Naive thymus-derived CD4-positive, alpha-beta T cell (primary cell): ENCODE measurements at places on chromosomes 7 and 10. TPM values are rescaled to one million over a fixed set of nuclear protein-coding genes. Genes with fewer than 3 reads are reported as not detected.

Gene MSMB
- not detected for total RNA-seq

Gene DNAJC12
- total RNA-seq, result not detected

DNA sequence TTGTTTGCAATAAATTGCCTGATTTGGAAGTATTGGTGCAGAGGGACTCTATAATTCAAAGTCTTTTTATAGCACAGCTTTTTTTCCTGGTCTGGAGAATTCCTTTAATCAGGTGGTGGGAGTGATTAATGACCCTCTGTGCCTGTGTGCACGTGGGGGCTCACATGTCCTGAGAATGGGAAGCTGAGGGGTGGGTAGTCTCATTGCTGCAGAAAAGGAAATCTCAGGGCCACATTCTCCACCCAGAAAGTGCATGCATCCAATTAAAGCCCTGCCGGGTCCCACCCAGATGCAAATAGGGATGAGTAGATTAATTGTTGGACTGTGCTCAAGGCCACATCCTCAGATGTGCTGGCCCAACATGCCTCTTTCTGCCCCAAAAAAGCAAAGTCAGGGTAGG is 324.7 kb downstream of the CXCL12 start:
- no peak for DNase-seq

DNA sequence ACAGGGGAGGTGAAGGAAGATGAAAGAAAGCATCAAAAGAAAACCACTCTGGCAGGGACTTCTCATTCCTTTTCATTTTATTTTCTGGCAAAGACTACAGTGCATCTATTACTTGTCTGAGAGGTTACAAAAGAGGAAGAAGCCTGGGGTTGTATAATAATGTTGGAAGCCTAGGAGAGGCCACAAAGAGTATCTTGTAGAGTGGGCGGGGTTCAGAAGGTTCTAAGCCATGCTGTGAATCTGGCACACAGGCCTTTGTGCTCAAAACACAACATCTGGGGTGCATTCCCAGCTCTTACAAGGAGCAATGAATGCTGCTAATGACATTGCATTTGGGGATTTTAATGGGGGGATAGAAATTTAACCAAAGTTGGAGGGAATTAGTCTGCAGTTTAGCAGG is 49.4 kb downstream of the MRPL32 start:
- DNase-seq, result no peak

Gene COMTD1
- 16.1 TPM for total RNA-seq

- DNase-seq, result peak; percentile 49
Measured at GRCh38 chr7:30276203-30276900, 8.0 kb upstream of the ZNRF2 start.

- no peak for DNase-seq
Measured at GRCh38 chr7:68936471-68937035, 661.7 kb upstream of the AUTS2 start.

- no peak for DNase-seq
Measured at GRCh38 chr10:80477813-80478212, 23.7 kb downstream of the TSPAN14 start.

DNA sequence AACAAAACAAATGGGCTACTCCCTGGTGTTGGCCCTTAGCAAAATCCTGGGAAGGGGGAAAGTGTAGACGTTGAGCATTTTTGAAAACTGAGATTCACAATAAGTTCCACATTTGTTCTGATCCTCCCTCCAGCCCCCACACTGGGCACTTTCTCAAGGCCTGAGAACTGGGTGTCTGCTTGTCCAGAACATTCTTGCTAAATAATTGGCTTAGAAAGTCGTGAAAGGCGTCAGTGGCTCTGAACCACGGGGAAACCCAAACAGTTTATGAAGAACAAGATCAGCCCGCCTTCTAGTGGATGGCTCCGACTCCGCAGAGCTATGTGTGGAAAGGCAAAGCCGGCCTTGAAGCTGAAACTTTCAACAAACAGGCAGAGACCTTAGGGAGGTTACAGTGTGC is 370.1 kb downstream of the PRPF18 start:
- DNase-seq, result no peak

- no peak for DNase-seq
Measured at GRCh38 chr10:110444004-110444337, 53.7 kb upstream of the DUSP5 start.

Gene UCMA
- total RNA-seq, result not detected

DNA sequence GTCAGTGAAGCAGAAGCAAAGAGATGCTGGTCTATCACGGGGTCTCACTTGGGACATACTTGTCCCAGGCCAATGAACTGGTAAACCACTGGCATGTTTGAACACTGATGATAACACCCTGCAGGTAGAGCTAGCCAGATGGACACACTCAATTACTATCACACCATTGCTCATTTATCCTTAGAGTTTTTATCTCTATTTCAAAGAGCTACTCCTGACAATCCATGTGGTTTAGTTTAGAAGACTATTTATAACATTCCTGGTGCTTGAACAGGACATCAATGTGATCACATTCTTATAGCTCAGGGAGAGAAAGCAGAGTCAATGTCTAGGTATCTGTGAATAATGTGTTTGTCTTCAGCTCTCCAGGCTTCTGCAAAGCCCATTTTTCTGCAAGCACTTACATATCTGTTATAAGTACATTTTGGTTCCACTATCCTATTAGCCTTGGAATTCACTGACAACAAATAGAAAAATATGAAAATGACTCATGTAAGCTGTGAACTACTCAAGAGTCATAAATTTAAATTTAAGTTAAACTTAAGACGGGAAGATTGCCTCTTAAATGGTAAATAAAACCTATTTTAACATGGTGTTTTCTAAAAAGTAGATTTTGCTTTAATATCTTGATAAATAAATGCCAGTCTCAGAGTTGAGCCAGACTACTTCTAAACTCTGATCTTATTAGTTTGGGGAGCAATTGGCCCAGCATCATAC is 106.7 kb upstream of the MBL2 start:
- no peak for DNase-seq

DNA sequence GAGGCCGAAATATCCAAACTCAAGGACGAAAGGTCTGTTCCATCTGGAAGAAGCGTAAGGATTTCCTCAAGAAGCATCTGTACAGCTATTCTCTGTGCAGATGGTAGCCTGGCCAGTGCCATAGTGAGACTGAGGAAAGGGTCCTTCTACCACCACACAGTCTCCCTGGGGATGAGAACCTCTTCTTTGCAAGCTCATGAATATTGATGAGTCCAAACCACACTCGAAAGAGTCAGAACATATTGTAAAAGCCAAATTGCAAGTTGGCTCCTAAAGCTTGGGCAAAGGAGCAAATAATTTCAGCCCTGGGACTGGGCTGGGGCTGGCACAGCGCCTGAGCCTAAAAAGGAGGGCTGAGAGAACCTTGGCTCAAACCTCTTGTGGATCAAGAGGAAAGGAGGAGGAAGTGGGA is 66.1 kb upstream of the PIP4K2A start:
- DNase-seq, result no peak

DNA sequence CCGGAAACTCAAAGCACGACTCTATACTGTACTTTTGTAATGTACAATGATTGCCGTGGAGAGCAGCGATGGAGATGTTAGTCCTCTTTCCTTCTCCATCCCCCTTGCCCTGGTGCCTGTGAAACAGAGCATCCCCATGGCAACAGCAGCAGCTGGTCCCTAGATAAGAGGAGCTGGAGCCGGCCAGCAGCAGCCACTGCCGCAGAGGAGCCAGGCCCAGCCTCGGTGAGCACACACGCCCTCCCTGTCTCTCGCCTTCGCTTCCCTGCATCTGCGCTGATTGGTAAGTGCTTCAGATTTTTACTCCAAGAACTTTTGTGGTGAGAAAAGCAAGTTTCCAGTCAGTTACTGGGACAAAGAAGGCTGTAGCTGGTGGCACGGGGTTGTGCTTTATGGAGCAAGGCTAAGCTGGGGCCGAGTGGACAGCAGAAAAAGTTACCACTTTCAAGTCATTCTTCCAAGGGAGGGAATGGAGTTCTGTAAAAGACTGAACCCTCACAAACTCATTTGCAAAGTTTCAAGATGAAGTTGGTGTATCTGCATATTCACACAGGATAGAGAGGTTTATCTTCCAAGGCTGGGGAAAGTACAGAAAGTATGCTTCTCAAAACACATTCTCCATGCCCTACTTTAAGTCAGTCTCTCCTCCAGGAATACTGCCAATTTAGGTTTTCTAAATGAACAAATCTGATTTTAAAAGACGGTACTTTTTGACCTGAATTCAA is at the start of gene PPP1R17:
Gene PPP1R17 (plus strand): TSS at position 192 of the 725 bp plus-strand sequence. CDS start 5,227 bp downstream, outside the sequence.
- no peak for DNase-seq

DNA sequence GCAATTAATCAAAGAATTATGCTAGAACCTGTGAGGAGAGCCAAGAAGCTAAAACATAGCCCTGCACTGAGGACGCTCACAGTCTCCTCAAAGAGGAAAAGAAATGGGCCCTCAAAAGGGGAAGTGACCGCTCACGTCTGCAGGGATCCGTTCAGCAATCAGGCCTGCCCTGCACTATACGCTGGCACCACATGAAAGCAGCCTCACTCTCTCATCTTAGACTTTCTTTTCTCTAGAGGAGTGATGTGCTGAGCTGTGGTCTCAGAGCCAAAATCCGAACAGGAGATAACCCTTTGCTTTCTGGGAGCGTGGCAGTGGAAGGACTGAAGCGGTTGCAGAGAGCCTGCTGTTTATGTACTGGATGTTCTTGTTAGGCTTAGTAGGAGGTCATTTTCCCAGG is 6.3 kb upstream of the IL2RA start:
- DNase-seq, result peak; percentile 68

DNA sequence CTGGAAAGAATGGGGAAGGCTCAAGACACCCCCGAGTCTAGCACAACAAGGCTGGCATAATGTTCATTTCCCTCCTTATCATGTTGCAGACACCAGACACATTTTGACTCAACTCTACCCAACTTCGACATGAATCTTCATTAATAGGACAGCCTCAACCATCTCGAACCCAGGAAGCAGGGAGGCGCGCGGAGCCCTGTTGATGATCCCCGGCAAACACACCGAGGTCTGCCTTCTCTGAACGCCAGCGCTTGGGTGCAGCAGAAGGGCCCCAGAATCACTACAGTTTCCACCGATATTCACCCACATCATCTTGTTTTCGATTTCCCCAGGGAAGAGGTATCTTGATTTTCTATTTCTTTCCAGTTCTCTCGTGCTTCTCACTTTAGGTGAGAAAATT is 563.6 kb downstream of the TCERG1L start:
- DNase-seq, result no peak

GRCh38 chr7:141113131-141113530 is 39.3 kb downstream of the TMEM178B start:
- no peak for DNase-seq

Gene CRYGN
- total RNA-seq, result not detected

Gene SPDYE1
- 0.30 TPM for total RNA-seq

GRCh38 chr7:100886142-100886935 is 3.2 kb downstream of the UFSP1 start:
- DNase-seq, result no peak

Gene PRKG1
- 0.19 TPM for total RNA-seq

- DNase-seq, result no peak
Measured at GRCh38 chr10:120161111-120161510, 268.6 kb downstream of the SEC23IP start.

DNA sequence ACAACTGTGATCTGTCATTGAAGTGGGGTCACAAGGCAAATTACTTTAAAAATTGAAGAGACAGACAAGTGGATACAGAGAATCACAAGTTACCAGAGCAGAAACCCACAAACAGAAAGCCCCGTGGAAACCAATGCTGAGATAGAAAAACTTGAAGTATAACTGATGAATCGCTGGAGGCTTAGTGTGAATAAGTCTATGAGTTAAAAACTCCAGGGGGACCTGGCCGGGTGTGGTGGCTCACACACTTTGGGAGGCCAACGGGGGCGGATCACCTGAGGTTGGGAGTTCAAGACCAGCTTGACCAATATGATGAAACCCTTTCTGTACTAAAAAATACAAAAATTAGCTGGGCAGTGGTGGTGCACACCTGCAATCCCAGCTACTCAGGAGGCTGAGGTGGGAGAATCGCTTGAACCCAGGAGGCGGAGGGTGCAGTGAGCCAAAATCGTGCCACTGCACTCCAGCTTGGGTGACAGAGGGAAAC is 69.7 kb upstream of the ZNRF2 start:
- no peak for DNase-seq

DNA sequence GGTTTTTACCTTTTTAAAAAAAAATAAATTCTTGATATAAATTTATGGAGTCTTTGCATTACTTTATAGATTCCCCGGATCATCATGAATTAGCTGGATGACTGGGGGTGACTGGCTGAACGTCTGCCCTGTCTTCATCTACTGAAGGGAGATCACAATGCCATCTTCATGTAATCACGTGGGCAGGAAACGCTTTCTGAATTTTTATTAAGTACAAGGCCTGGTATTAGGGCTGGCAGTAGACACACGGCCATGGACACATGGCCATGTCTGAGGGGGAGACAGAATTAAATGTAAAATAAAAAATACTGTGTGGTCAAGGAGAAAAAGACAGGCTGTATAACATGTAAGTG is 111.2 kb downstream of the VIPR2 start:
- no peak for DNase-seq

DNA sequence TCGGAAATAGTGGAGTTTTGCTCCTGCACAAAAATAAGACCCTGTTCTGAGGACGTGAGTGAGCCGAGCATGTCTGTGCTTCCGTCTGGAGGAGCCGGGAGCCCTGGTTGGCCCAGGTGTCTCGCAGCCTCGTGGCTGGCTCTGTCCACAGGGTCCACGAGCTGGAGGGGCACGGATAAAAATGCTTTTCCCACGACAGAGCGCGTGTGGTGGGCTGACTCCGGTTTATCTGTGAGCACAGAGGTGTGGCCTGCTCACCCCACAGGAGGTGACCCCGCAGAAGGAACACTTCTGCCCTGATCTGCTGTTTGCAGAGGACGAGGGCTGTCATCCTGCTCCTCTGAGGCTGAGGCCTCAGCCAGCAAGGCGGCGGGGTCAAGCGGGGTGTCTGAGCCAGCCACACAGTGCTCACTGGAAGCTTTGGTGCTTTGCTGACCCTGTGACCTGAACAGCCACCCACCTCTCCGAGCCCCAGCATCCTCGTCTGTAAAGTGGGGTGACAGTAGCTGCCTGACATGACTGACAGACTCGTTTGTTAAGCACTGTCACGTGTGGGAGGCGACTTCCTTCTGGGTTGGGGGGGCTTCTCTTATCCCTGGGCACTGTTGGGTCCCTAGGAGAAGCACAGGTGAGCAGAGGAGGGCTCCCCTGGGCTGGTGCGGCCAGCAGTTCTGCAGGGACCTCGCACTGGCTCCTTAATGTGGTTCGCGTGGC is 162.5 kb downstream of the DNAJB6 start:
- no peak for DNase-seq

DNA sequence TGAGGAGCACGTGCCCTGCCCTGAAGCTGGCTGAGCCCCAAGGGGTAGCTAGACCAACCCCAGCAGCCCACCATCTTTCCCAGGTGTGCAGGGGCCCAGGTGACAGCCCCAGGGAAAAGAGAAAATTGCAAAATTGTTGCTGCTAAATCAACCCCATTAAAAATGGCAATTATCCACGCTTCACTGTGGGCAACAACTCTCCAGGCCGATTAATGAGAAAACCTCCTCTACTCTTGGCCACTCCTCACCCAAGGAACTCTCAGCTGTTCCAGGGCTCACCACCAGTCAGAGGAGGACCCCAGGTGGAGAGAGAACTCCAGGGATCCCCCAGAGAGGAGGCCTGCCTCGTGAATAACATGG is 516.1 kb upstream of the MGMT start:
- no peak for DNase-seq

DNA sequence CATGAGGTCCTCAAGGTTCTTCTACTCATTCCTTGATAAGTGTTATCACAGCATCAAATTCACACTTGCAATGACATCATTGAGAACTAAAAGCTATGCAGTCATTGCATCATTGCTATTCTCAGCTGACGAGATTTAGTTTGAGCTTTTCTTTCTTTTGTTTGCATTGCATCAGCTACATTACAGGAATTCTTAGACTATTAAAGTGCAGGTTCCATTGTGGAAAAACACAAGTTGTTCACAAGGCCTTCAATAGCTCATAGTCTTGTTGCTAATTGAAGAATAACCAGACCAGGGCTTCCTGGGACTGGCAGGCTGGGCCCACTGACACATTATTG is 139.3 kb downstream of the CXCL12 start:
- no peak for DNase-seq
